ENCODE measurements at places on chromosomes 4 and X.
A peak's percentile ranks its signal among the peaks of the same experiment; 100 is the strongest.

- DNase-seq, result peak; percentile 14
Observed at GRCh38 chr4:86484241-86484640, 109.9 kb upstream of the PTPN13 start.

DNA sequence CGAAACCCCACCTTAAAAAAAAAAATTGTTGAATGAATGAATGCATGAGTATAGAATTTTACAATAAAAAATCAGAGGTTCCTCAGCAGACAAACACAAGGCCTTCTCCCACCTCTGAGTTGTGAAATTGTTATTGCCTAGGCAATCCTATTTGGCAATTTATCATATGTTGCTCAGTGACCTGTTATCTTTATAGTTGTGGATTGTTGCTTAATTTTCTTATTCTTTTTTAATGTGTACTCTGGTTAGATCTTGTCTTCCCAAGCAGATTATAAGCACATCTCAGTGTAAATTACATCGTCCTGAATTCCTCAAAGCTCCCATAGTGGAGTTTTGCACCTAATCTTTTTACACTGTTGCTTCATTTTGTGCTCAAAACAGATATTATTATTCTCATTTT, 71.9 kb downstream of the RBM47 start:
- DNase-seq, result no peak

DNA sequence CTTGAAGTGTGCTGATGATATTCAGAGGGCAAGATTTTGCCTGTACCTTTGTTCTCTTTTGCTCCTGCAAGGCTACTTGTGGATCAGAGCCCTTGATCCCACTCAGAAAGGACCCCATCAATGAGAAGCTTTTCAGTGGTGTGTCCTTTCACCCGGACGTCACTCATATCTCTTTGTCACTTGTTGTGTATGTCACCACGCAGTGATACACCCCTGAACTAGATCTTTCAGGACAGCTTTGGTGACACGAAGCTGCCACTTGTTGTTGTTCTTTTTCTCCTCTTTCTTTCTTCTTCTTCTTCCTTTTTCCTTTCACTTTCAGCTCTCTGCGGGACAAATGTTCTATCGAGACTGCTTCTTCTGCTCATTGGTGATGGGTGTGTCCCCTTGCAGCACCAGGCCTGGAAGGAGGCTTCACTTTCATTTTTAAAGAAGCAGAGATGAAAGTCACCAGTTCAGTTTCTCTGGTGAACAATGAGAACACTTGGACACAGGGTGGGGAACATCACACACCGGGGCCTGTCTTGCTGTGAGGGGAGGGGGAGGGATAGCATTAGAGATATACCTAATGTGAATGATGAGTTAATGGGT, 83.6 kb downstream of the NBDY start:
- peak; percentile 65 for DNase-seq

DNA sequence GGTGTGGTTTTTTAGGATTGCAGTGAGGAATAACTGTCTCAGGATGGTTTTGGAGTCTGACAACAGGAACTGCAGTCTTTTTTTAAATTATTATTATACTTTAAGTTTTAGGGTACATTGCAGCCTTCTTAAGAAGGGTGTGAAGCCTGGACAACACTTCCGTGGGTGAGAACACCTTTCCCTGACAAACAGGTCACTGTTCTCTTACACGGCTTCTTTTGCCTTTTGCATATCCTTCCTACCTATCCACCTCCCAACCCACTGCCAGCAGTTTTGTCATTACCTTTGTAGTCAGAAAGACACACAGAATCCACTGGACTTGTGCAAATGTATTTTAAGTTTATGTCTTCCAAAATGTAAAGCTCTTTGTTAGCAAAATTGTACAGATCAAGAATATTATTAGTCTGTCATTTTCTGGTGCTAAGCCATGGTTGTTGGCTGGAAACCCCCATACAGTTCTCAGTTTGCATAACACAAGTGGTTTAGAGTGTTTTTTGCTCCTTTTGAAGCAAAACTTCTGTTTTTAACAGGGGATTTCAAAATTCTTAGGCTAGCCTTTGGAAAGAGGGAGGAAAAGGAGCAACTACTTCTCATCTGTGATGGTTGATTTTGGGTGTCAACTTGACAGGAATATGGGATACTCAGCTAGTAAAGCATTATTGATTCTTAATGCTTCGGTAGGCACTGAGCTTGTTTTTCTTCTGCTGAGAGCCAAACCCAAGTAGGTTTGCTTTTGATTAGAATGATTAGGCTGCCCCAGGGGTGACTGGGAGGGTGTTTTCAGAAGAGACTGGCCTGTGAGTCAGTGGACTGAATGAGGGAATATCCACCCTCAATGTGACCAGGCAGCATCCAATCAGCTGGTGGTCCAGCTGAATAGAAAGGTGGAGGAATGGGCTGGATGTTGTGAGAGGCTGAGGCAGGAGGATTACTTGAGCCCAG, 29.4 kb upstream of the KLHL2 start:
- DNase-seq, result no peak

- DNase-seq, result no peak
Observed at GRCh38 chr4:189206953-189207352, 733.7 kb upstream of the FRG1 start.

GRCh38 chr4:185463541-185463940, 8.0 kb downstream of the CCDC110 start:
- no peak for DNase-seq

- no peak for DNase-seq
Observed at GRCh38 chrX:113726898-113727297, 857.0 kb upstream of the HTR2C start.

All from activated CD4-positive, alpha-beta T cell treated with anti-CD3 and anti-CD28 coated beads, Interleukin-2, amount 50 U/mL, for 16 hours (primary cell).